ENCODE measurements at places on chromosomes 1 and 21.

GRCh38 chr1:3410142-3410925, 44.1 kb upstream of the ARHGEF16 start:
- no peak for DNase-seq

DNA sequence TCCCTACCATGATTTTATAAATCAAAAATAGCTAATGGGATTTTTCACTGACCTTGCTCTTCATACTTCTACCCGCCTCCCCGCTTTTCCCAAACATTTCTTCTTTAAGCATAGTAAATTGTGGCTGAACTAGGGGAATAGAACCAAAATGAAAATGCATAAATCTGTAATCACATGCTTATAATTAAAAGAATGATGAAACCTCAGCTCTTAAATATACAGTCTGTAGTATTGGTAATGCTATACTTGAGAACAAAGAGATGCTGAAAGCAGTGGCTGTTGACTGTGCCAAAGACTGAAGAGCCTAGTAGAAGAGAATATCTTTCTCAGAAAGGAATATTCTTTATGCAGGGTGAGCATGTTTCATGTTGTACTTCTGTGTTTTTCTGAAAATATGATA, 249.1 kb downstream of the GREM2 start:
- DNase-seq = no peak

DNA sequence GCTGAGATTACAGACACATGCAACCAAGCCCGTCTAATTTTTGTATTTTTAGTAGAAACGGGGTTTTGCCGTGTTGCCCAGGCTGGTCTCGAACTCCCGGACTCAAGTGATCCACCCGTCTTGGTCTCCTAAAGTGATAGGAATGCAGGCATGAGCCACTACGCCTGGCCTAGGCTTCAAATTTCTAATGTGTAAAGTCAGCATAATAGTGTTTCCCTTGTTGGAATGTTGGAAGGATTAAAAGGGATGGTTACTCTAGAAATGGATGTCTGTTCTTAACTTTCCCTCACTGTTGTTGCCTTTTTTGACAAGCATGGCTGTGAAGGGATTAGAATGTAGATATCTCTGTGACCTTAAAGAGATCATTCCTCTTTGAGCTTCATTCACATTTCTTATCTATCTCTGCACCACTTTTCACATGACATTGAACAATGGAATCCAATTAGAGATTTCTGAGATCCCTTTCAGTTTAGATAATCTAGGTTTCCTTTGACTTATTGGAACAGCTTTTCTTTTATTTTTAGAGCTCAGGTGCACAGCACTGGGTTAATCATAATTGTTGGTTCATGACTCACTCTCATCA, 33.7 kb downstream of the NFASC start:
- no peak for DNase-seq

GRCh38 chr1:94989911-94990473, 63.1 kb upstream of the CNN3 start:
- DNase-seq = no peak

DNA sequence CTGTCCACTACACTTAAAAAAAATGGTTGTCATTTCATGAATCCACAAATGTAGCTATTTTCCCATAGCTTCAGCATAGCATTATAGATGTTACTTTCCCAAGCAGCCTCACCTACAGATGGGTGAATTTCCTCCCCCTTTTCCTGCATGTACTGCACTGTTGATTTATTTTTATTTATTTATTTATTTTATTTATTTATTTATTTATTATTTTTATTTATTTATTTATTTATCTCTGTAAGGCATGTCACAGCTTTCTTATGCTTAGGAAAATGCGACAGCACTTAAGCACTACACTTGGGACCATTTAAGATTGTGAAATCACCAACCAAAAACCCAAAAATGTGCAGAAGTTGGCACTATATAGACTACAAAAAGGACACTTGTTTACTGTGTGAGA, 4.9 kb downstream of the CD1A start:
- no peak for DNase-seq

- no peak for DNase-seq
These were observed 205.4 kb downstream of the SMYD3 start for GRCh38 chr1:246301553-246302250.

DNA sequence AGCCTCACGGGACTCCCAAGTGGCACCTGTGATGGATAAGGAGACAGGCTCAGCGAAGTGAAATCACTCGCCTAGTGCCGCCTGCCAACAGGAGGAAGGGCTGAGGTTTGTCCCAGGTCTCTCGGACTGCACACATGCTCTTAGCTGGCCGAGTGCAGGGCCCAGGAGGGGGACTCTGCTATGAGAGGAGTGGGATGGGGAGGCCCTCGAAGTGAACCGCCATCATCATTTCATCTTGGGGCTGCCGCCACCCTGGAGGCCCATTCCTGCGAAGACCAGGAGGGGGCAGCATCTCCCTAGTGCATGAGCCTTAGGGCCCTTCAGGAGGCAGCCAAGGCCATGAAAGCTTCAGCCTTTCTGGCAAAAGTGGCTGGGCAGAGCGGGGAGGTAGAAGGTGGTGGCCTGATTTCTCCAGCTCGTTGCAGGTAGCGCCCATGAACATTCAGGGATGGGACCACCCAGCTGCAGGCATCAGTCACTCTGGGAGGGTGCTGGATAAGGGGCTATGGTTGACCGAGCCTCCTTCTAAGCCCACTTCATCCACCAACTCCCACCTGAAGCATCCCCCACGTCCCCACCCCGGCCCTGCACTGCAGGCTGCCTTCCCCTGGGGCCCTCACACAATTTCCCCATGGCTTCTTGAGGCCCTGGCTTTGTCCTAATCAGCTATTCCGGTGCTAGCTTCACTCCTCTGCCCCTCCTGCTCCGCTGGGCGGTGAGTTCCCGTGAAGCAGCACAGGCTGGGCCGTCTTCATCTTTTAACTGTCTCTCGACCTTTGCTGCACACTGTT, 17.2 kb upstream of the RASSF5 start:
- peak; percentile 78 for DNase-seq

- DNase-seq = no peak
These were observed 382.9 kb upstream of the B3GALT2 start for GRCh38 chr1:193569096-193569982.

- no peak for DNase-seq
These were observed 847.8 kb downstream of the MRPL39 start for GRCh38 chr21:24759348-24760075.

DNA sequence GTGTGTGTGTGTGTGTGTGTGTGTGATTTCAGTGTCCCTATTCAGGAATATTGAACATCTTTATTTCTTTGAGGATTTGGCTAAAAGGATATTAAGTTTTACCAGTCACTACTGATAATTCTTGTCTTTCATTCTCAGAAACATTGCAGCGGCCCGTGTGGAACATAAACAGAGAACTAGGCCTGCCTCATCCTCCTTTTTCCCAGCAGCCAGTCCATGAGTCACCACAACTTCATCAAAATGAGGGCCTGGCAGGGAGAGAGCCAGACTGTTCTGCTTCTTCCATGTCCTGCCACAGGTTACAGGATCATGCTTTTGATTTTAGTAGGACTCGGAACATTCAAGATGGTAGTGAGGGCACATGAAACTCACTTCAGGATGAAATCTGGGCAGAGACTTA, 50.7 kb downstream of the LRIG2 start:
- DNase-seq = no peak

GRCh38 chr1:185478877-185479276, 161.8 kb upstream of the IVNS1ABP start:
- no peak for DNase-seq

GRCh38 chr21:46079352-46080170, 18.4 kb upstream of the COL6A2 start:
- peak; percentile 16 for DNase-seq

DNA sequence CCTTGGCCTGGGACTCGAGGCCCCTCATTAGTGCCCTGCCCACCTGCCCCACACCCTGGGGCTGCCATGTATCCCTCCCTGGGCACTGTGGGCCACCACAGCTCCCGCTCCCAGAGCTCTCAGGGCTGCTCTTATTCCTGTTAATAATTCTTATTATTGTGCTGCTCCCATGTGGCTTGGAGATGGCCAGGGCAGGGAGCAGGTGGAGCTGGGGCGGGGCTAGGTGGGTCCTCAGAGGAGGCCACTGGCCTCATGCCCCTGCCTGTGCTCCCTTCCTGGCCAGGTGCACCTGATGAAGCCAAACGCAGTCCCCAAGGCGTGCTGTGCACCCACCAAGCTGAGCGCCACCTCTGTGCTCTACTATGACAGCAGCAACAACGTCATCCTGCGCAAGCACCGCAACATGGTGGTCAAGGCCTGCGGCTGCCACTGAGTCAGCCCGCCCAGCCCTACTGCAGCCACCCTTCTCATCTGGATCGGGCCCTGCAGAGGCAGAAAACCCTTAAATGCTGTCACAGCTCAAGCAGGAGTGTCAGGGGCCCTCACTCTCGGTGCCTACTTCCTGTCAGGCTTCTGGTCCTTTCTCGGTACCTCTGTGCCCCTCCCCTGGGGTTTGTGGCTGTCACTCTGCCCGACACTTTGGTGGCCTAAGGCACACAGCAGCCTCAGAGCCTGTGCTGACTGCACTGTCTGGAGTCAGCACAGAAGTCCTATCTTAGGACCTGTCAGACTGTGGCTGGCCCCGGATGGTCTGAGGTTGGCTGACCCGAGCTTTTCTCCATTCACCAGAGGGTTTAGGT, 34.1 kb downstream of the BMP8A start:
- no peak for DNase-seq

DNA sequence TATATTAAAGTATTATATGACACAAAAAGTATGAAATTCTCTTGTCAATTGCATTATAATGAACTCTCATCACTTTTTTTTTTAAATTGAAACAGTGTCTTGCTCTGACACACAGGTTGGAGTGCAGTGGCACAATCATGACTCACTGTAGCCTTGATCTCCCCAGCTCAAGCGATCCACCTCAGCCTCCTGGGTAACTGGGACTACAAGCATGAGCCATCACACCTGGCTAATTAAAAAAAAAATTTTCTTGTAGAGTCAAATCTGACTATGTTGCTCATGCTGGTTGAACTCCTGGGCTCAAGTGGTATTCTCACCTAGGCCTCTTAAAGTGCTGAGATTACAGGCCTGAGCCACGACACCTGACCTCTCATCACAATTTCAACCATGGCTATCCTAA, 259.3 kb downstream of the S1PR1 start:
- DNase-seq = no peak

GRCh38 chr1:224331824-224332223, 1.9 kb upstream of the NVL start:
- DNase-seq = no peak

DNA sequence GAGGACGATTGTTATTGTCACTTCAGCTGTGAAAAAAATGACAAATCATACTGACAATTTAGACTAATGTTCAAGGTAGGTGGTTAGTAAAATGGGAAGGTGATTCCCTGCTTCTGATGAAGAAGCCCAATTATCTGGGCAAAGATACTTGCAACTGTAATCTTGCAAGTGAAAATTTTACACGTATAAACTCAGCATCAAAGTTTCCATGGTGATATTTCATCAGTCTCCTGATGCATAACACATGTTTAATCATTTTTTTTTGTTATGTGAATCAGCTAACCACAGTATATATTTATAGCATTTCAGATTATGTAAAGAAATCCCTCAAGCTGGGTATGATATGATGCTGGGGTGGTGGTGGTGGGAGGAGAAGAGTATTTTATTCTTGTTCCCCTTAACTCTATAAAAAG, 16.4 kb upstream of the KCNK1 start:
- DNase-seq = no peak

- DNase-seq = peak; percentile 67
These were observed 33.8 kb downstream of the GDAP2 start for GRCh38 chr1:117895482-117896114.

Measured in liver (tissue), 10 donors.